Ammon's horn (tissue), 1 donor: ENCODE measurements at places on chromosomes 3 and 15.
A peak's percentile ranks its signal among the peaks of the same experiment; 100 is the strongest.

GRCh38 chr3:115092220-115092791, 54.8 kb downstream of the ZBTB20 start:
- peak; percentile 95 for DNase-seq

GRCh38 chr15:44208956-44209355, 13.9 kb upstream of the FRMD5 start:
- DNase-seq = no peak

DNA sequence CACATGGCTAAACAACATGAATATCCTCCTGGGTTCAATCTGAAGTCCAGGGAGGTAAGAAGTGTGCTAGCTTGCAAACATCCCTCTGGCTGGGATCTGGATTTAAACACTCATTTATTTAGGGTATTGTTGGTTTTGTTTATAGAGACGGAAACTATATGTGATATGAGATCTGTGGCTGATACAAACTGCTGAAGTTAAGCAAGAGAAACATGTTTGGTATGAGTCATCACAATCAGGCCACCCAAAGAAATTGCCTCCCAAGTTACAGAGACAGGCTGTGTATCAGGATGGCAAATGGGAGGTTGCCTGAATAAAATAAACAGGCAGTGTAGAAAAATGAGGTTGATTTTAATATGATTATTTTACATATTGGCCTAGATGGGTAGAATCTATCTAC, 562.1 kb downstream of the IGSF11 start:
- peak; percentile 40 for DNase-seq

DNA sequence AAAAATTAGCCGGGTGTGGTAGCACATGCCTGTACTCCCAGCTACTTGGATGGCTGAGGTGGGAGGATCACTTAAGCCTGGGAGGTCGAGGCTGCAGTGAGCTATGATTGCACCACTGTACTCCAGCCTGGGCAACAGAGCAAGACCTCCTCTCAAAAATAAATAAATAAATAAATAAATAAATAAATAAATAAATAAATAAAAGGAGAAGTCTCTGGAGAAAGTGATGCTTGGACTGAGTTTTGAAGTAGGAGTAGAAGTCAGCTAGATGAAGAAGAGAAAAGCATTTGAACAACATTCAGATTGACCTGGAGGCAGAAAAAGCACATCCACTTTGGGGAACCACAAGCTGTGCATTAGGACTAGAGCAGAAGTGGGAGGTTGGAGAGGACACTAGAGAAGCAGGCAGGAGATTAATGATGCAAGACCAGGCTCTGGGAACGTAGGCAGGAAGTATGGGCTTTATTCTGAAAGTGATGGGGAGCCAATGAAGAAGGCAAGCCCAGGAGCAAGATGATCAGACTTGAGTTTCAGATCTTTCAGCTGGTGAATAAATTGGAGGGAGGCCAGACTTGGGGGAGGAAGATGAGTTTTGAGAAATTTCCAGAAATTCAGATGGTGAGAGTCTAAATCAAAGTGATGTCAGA, 48.7 kb downstream of the KLHL6 start:
- DNase-seq = peak; percentile 31

- peak; percentile 32 for DNase-seq
Measured at GRCh38 chr3:119240101-119240590, 532 bp downstream of the B4GALT4 start.

- no peak for DNase-seq
Measured at GRCh38 chr15:26011916-26012315, 148.8 kb upstream of the ATP10A start.

GRCh38 chr3:152558386-152558785, 276.5 kb upstream of the P2RY1 start:
- DNase-seq = no peak

DNA sequence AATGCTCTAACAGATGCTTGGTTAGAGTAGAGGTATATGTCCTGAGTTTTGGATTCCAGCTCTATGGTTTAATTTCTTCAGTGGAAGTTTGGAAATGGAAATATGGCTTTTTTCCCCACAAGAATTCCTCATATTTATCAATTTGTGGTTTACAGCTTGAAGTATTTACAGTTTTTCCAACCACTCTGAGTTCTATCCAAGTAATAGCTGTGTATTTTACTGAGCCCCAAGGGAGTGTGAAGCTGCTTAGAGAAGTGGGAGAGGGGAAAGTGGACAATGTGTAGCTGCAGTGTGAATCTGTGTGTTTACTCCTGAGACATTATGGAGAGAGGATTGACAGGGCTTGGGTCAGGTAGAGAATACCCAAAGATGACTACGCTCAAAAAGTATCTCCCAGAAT, 54.5 kb downstream of the NEK11 start:
- DNase-seq = no peak

- no peak for DNase-seq
Measured at GRCh38 chr15:80850941-80851451, 71.8 kb downstream of the CEMIP start.

- DNase-seq = no peak
Measured at GRCh38 chr15:96213045-96213444, 117.5 kb upstream of the NR2F2 start.

DNA sequence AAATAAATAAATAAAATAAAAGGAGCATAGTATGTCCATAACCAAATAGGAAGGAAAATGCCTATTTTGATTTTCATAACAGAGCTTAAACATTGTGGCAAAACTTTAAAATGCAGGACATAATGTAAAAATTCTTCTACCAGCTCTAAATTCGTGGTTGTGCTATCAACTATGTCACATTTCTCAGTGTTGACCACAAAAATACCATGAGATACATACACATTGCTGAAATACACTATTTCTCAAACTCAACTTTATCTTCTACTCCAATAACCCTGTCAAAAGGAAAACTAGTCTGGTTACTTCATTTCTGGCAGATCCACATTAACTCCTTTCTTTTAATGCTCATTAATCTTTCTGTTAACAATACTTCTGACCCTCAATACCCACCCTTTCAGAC, 523.2 kb downstream of the FHIT start:
- no peak for DNase-seq

DNA sequence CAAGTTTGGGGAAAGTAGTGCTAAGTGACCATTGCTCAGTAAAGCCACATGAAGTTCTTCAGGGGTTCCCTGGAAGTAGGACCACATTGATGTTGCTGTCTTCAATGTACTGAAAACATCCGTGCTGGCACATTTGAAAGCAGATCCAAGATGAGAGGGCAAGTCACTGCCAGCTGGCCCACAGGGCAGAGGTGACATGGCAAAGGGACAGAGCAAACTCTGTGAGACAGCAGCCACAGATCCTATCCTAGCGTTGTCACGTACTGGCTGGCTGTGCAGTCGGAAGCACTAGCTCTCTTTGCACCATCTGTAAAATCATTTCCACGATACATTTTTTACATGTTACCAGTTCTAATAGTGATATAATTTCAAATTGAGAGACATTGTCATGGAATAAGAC, 13.8 kb downstream of the MUC13 start:
- DNase-seq = peak; percentile 56

GRCh38 chr3:39144095-39144747, 9.2 kb downstream of the CSRNP1 start:
- DNase-seq = no peak

- DNase-seq = peak; percentile 94
Measured at GRCh38 chr3:114383875-114384557, 90.2 kb downstream of the TIGIT start.

GRCh38 chr3:66803206-66803605, 194.9 kb upstream of the KBTBD8 start:
- peak; percentile 23 for DNase-seq

DNA sequence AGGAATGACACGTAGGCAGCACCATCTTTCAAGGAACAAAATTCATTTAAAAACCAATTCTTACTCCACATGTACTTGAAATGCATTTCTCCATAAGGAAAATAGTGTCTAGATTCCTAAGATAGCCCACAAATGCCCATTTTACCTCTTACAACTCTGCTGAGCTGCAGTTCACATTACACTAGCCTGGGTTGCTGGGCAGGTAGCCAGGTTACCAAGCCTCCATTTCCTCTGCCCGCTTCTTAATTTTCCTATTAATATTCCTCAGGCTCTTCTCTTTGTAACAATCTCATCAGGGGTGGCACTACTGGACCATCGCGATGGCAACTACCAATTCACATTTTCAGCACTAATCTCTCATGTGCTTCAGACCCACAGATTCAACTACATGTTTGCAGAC, 10.8 kb downstream of the ATP13A3 start:
- no peak for DNase-seq

DNA sequence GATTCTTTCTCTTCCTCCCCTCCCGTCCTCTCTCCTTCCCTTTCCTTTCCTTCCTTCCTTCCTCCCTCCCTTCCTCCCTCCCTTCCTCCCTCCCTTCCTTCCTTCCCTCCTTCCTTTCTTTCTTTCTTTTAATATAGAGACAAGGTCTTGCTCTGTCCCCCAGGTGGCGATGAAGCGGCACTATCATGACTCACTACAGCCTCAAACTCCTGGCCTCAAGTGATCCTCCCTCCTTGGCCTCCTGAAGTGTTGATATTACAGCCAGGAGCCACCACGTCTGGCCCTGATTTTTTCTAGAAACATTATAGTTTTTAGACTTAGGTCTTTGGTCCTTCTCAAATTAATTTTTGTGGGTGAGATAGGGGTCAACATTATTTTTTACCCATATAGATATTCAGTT, 15.5 kb downstream of the GRM2 start:
- no peak for DNase-seq
